ENCODE measurements at places on chromosomes 13 and 19.

DNA sequence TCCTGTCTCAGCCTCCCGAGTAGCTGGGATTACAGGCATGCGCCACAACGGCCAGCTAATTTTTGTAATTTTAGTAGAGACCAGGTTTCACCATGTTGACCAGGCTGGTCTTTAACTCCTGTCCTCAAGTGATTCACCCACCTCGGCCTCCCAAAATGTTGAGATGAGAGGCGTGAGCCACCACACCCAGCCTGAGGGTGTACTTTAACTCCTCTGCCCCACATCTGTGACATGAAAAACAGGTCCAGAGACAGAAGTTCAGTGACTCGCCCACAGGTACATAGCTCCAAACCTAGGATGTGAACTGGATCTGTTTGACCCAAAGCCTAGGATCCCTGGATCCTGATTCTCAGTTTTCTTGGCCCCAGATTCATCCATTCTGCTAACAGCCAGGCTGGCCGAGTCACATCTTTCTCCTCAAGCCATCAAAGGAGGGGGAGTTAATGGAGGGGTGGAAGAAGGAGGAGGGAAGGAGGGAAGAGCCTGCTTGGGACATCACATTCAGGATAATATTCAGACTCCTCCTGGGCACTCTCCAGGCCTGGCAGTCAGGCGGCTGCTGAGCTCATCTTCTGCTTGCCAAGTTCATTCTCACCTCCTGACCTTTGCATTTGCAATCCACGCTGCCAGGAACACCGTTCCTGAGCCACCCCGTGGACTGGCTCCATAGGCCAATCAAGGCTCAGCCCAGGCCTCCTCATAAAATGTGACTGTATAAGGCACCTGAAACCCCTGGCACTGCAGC lies 3.1 kb downstream of the SPC24 start:
- no peak for DNase-seq

GRCh38 chr19:53554804-53555203 lies 16.9 kb downstream of the ZNF331 start:
- DNase-seq: no peak

DNA sequence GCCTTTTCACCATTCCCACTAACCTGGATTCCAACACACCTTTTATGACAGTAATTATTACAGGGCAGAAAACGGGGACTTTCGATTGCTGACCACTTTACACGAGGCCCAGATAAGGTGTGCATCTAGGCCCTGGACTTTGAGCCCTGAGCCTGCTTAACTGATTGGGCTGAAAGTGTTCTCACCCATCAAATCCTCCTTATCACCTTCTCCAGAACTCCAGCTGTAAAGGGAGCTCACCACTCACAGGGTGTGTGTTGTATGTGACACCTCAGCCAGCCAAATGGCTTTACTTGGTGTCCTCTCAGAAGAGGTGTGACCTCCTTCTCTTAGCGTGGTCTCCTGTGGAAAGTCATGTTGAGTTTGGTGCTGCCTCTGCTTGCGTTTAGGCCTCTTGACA lies 36.5 kb downstream of the SIPA1L3 start:
- DNase-seq: no peak

GRCh38 chr19:2332341-2333026 lies 4.0 kb downstream of the SPPL2B start:
- DNase-seq: no peak

DNA sequence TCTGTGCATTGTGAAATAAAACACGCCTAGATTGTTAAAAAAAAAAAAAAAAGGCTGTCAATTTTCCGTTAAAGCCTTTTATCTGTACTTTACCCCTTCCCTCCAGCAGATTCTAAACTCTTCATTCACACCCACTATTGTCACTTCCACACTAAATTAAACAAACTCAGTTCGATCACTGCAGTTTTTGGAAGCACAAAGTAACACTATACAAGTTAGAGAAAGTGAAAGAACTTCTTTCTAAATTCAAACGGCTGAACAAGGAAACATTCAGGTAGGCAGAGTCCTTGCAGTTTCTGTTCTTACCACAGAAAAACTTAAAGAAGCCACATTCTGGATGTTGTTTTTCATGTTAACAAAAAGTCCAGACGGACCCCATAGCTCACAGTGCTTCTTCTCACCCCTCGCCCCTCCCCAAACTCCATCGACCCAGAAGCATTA lies 27.5 kb upstream of the UBE2L5 start:
- DNase-seq: no peak

DNA sequence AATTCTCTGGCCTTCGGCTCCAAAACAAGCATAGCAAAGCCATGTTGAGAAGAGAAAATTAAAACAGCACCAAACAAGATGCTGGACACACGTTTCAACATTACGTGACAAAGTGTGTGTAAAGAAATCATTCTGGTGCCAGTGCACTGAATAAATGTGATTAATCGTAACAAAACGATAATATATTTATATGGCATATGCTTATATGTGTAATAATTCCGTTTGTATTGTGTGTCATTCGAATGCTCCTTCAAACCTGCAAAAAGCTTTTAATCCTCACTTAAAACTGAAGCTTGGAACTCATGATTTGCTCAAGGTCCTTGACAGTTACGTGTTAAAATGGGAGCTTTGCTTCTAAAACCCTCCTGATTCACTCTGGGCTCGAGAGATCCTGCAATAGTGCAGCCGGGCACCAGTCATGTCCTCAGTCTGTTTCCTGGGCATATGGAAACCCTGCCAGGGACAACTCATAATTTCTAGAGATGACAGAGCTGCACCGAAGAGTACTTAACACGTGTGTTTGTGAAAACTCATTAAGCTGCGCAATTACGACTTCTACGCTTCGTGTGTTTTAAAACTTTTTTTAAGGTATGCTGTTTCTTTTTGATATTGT lies 731 bp upstream of the AKAP8L start:
- no peak for DNase-seq

All from DMS 273 treated with DMSO at 0.1 percent for 48 hours (cell line).